Osteocyte (in vitro differentiated cells): ENCODE measurements at places on chromosomes 5 and 9.
A peak's percentile ranks its signal among the peaks of the same experiment; 100 is the strongest.

DNA sequence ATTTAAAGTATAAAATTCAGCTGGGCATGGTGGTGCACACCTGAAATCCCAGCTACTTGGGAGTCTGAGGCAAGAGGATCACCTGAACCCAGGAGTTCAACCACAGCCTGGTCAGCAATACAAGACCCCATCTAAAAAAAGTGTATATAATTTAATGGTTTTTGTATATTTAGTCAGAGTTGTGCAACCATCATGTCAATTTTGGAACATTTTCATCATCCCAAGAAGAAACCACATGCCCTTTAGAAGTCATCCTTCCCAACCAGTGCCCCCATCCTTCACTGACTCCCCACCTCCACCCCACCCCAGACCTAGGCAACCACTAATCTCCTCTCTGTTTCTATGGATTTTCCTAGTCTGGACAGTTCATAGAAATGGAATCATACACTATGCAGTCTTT lies 18.8 kb upstream of the TEK start:
- no peak for DNase-seq

- DNase-seq, result peak; percentile 51
Measured at GRCh38 chr9:126114850-126115460, 211.7 kb upstream of the MVB12B start.

GRCh38 chr5:109844148-109844547 lies 154.4 kb downstream of the MAN2A1 start:
- no peak for DNase-seq

DNA sequence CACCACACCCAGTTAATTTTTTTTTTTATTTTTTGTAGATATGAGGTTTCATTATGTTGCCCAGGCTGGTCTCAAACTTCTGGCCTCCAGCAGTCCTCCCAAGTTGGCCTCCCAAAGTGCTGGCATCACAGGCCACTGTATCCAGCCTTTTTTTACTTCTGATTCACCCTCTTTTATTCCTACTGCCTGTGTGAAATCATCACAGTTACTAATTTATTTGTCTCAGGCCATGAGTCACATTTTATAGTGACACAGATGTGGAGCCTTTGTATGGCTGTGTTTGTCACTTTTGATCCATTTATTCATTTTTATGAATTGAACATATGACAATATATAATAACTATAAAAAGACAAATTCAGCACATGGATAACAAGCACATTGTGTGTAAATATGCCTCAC lies 67.1 kb upstream of the SNX2 start:
- DNase-seq, result no peak

- no peak for DNase-seq
Measured at GRCh38 chr5:34051374-34051980, 8.5 kb upstream of the C1QTNF3 start.

DNA sequence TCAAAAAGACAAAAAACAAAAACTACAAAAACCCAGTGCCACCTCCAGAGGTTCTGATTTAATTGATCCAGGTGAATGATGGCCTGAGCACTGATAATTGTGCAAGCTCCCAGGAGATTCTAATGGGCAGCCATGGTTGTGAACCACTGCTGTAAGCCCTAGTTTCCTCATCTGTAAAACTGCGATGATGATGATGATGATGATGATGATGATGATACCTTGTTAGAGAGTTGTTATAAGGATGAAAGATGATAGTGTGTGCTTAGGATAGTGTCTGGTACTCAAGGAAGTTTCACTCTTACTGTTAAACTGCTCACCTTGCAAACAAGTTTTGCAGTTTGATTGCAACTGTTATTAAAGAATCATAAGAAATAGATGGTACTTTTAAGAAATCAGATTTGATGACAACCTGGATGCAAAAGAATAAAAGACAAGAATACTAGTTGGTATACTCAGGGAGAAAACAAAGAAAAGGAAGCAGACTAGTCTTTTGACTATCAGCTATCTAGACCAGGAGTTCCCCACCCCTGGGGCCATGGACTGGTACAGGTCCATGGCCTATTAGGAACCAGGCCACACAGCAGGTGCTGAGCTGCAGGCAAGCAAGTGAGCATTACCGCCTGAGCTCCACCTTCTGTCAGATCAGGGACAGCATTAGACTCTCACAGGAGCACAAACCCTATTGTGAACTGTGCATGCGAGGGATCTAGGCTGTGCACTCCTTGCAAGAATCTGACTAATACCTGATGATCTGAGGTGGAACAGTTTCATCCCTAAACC lies 98.0 kb downstream of the OR2K2 start:
- no peak for DNase-seq

DNA sequence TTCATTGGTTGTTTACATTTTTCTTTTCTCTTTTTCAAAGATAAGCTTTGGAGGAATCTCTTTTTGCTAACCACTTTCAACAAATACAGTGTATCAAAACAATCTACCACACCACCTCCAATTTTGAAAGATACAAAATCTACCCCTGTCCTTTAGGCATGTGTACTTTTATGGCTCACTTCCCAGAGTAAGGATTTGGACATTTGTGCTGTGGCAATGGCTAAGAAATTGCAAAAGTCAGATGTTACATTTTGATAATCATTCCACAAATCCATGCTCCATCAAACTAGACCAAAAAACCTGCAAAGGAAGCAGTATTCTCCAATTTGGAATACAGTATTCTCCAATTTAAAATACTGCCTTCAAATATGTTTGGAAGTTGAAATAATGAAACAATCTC lies 204.9 kb downstream of the MCTP1 start:
- DNase-seq, result no peak

DNA sequence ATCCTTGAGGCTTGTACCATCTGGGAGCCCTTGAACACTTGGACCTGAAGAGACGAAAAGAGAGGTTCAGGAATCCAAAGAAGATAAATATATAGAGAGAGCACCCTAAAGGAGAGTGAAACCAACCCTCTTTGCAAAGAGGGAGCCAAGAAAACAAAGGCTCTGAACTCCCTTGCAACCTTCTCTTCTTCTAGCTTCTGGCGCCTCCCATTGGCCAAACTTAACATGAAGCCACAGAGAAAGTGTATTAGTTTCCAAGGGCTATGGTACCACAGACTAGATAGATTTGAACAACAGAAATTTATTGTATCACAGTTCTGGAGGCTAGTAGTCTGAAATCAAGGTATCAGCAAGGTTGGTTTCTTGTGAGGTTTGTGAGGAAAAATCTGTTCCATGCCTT lies 175.1 kb downstream of the HCN1 start:
- no peak for DNase-seq

- no peak for DNase-seq
Measured at GRCh38 chr9:110340306-110340705, 2.6 kb upstream of the TXNDC8 start.

DNA sequence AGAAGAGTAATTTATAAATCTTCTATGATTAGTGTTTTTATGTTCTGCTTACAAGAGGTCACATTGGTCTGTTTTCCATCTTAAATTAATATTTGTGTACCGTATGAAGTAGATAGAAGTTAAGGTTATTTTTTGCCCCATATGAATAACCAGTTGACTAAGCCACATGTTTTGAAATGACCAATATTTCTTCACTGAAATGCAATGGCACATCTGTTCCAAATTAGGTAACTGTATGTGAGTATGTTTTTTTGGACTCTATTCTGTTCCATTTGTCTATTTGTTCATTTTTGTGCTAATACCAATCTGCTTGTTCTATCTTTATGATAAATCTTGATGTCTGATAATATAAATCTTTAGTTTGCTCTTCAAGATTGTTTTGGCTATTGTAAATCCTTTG lies 17.7 kb downstream of the JAK2 start:
- no peak for DNase-seq

GRCh38 chr5:88952344-88952743 lies 69.4 kb upstream of the MEF2C start:
- no peak for DNase-seq

GRCh38 chr5:108054349-108054748 lies 327.5 kb downstream of the FBXL17 start:
- no peak for DNase-seq

DNA sequence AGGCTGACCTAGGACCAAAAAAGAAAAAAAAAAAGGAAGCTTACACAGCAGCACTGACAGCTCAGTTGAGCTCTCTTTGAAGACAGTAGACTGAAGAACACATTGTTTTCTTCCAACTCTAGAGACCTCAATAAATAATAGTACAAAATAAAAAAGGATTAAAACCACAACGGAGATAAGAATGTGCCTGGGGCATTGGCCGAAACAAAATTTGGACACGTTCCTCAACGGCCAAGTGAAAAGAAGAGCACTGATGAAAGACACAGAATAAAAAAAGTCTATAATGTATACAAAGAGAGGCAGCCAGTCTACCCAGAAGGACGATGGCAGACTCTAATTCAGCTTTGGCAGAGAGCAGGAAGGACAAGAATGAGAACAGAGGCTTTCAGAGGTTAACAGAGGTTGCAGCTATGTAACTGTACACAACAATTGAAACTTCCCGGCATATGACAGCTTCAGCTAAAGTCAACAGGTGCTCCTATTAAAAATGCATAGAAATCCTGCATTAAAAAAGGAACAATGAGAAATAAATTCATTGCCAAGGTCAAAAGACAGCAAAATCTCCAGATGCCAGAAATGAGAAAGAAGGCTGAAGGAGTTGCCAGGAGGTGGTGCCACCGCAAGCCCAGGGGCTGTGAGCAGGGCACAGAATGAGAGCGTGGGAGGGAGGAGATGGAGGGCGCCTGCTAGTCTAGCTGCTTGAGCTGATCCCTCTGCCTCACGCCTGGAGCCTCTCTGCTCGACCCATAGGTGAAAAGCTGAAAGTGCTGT lies 113.9 kb downstream of the DCP2 start:
- no peak for DNase-seq

- DNase-seq, result no peak
Measured at GRCh38 chr9:72351538-72352453, 13.2 kb downstream of the ZFAND5 start.

- no peak for DNase-seq
Measured at GRCh38 chr5:168039566-168040248, 251.7 kb upstream of the WWC1 start.

DNA sequence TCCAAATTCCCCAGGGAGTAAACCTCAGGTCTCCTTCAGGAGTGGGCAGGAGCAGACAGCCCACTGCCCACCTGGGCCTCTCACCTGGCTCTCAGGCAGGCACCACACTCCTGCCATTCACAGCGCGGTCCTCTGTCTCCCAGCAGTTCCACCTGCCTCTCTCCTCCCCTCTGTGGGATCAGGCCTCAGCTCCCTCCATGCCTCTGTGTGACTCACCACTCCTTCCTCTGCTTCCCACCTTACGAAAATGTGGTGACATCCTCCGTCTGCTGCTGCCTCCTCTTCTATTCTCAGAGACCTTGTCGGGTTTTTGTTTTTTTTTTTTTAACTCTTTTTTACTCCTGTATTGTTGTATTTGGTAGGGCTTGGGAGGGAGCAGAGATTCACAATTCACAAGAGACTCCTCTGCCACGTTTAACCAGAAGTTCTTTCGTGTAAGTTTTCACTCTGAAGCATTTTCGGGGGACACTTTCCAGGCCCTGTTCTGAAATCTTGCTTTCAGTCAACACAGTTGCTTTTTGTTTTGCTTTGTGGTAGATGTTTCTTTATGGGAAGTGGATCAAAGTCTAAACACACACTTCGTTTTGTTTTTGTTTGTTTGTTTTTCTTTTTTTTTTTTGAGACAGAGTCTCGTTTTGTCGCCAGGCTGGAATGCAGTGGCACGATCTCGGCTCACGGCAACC lies 21.1 kb upstream of the CDKN2AIPNL start:
- no peak for DNase-seq

GRCh38 chr5:87340716-87341115 lies 72.0 kb downstream of the CCNH start:
- no peak for DNase-seq

GRCh38 chr9:131559421-131560000 lies 14.2 kb downstream of the PRRT1B start:
- no peak for DNase-seq

DNA sequence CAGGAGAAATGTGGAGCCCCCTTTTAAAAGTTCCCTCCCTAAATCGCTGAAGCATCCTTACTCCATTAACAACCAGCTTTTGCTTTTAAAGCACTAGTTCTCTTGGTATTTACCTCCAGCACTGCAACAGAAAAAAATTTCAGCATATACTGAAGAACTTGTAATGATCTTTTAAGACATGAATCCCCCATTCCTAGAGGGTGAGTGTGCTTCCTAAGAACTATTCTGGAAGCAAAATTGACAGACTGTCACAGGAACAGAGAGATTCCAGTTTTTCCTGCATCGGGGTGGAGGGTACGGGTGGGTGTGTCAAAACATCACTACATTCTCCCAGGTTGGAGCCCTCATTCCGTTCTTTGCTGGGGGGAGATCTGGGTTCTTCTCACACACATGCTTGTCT lies 151.9 kb downstream of the EBF1 start:
- DNase-seq, result no peak

- DNase-seq, result no peak
Measured at GRCh38 chr9:108158236-108158995, 668.8 kb upstream of the KLF4 start.

GRCh38 chr5:157523976-157524375 lies 51.6 kb downstream of the ADAM19 start:
- no peak for DNase-seq

DNA sequence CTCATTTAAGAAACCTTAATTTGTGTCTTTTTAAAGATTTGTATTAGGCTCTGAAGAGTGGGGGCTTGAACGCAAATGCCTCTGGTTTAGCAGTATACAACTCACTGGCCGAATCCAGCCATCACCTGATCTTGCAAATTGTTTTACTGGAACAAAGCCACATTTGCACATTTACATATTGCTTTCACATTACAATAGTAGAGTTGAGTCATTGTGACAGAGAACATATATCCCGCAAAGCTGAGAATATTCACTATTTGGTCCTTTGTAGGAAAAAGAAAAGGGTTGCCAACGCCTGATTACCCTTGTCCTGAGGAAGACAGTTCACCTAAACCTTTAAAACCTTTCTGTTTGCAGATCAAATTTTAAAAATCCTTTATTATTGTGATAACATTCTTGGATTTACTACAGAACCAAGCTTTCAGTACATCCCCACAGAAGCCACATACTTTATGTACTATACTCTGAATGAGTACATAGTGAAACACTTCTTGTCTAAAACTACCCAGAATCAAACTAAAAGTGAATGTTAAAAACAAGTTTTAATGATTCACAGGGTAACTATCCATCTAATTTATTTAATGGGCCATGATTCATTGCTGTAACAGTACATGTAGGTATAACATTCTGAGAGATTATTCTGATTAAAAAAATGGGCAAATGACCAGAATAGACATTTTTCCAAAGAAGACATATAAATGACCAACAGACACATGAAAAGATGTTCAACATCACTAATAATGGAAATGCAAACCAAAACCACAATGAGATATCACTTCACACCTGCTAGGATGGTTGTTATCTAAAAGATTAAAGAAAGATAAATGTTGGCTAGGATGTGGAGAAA lies 161.0 kb downstream of the SLC25A46 start:
- no peak for DNase-seq

GRCh38 chr5:120823328-120823727 lies 359.2 kb downstream of the PRR16 start:
- no peak for DNase-seq

DNA sequence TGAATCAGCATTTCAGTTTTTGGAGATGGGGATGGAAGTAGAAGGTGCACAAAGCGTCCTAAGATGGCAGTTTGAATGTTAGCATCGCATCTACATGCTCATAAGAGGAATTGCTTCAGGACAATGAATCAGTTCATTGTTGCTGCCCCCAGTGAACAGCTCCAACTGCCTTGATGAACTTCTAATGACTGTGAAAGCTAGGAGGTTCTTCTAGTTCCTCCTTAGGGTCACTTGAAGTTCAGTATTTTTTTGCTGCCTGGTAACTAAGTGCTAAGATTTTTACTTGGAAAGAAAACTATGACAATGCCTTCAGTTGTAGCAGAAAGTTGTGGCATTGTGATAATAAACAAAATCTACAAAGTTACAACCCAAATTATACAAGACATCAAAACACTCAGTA lies 271.6 kb downstream of the RAB3C start:
- no peak for DNase-seq
